Hair follicle dermal papilla cell (primary cell): ENCODE measurements at places on chromosomes 16 and 17. TPM values are rescaled to one million over a fixed set of nuclear protein-coding genes. Genes with fewer than 3 reads are reported as not detected.

Gene CCL8
- 0.12 and 0.32 TPM in 2 replicates for total RNA-seq

Gene ZG16
- not detected in 2 replicates for total RNA-seq

Gene KRTAP4-9
- total RNA-seq: not detected in 2 replicates

Gene OR1F1
- not detected in 2 replicates for total RNA-seq

Gene MEOX1
- 0.65 TPM in 1 of 2 replicates, not detected in the other for total RNA-seq

Gene RNU2-1
- not detected in 2 replicates for total RNA-seq

Gene HOXB7
- total RNA-seq: 1.6 and 3.5 TPM in 2 replicates

Gene PRDM7
- not detected in 2 replicates for total RNA-seq

Gene GSE1
- 59.7 and 97.5 TPM in 2 replicates for total RNA-seq

Gene KCNJ18
- total RNA-seq: not detected in 2 replicates

Gene IGSF6
- total RNA-seq: not detected in 2 replicates

Gene GPR139
- not detected in 2 replicates for total RNA-seq
